ENCODE measurements at places on chromosomes 12 and 14.
A peak's percentile ranks its signal among the peaks of the same experiment; 100 is the strongest.

DNA sequence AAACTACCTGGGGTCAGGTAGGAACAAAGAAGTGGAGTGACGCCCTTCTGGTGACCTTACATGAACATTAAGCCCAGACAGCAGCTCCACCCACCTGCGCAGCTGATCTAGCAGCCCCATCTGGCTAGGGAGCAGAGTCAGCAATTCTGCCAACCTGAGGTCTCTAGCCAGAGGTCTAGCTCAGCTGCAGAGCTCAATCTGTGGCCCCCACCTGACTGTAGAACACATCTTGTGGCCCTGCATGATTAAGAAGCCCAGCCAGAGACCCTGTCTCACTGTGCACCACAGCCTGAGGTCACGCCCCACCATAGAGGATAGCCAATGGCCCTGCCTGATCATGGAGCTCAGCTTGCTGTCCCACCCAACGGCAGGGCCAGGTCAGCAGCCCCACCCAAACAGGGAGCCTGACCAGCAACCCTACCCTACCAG is 50.6 kb upstream of the HIGD1C start:
- no peak for DNase-seq

DNA sequence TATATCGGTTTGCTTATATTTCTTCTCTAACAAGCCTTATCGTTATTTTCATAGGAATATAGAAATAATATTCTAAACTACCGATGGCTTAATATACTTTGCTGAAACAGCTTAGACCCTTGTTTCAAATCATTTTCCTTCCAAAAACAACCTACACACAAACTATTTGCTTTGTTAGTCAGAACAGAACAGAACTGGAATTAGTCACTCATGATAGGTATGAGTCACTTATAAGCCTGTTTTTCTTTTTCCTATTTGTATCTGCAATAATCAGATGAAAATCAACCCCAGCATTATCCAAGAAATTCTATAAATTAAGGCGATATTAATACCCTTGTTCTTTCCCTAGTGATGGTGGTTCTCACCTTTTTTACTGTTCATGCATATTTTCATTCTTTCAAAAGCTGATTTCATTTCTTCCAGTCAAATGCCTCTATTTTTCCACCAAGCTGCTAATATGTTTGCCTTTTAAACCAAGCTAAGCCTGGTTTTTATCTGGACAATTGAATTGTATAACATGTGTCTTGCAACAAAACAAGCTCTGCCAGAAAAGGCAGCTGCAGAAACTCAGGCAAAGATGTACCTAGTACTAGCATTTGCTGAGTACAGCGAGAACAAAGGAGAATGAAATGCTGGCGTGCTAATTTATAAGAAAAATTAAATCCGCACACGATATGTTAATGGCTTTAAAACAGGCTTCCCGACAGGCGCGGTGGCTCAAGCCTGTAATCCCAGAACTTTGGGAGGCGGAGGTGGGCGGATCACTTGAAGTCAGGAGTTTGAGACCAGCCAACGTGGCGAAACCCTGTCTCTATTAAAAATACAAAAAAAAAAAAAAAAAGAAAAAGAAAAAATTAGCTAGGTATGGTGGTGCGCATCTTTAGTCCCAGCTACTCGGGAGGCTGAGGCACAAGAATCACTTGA is 1418.2 kb downstream of the AACS start:
- DNase-seq, result peak; percentile 83

DNA sequence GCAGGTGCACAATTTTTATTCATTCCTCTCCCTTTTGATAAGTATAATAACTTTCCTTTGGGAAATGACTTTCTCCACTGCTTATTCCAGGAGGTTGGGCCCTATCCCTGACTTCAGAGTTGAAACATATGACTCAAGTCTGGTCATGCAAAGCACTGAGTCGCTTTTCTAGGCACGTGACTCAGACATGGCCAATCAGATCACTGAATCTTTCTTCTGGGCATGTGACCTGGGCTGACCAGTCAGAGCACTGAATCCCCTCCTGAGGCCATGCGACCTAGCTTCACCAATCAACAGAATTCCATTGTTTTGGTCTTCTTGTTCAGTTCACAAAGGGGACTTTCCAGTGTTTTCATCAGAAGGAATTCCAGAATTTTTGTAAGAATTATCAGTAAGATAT is 377.1 kb upstream of the KITLG start:
- no peak for DNase-seq

- no peak for DNase-seq
Measured at GRCh38 chr14:24080142-24080530, 8.8 kb downstream of the CPNE6 start.

DNA sequence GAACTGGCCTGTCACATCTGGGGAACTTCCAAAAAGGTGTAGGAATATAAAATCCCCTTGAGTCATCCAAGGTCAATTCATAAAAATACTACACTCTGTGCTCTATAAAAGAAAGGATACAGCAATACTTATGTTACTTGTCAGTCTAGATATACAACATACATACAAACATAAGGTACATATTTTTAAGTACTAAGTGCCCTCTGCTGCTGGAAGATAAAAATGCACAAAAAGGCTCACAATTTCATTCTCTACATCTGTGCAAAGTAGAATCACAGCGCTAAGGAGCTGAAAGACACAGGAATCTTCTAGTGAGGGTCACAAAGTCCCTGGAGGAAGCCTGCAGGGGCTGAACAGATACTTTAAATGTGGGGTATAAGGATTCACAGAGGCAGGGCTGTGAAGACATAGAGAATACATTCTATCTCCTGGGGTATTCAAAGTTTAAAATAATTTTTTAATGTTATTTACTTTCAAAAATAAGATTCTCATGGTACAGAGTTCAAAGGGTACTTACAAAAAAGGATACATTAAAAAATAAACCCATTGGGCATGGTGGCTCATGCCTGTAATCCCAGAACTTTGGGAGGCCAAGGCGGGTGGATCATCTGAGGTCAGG is 10.2 kb upstream of the GOLGA5 start:
- DNase-seq, result peak; percentile 83

DNA sequence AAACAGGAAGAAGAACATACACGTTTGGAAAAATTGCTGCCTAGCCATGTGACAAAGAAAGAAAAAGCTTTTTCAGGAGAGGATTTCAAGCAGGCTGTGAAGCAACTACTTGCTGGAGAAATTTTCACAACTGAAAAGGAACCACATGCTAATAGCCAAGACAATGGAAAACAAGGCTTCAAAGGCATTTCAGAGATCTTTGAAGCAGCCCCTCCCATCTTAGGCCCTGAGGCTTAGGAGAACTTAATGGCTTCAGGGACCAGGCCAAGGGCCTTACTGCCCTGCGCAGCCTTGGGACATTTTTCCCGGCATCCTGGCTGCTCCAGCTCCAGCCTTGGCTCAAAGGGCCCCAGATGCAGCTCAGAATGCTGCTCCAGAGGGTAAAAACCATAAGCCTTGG is 255.9 kb upstream of the ARID2 start:
- DNase-seq, result no peak

GRCh38 chr14:45201905-45202304 is 51.1 kb downstream of the MIS18BP1 start:
- DNase-seq, result peak; percentile 34

DNA sequence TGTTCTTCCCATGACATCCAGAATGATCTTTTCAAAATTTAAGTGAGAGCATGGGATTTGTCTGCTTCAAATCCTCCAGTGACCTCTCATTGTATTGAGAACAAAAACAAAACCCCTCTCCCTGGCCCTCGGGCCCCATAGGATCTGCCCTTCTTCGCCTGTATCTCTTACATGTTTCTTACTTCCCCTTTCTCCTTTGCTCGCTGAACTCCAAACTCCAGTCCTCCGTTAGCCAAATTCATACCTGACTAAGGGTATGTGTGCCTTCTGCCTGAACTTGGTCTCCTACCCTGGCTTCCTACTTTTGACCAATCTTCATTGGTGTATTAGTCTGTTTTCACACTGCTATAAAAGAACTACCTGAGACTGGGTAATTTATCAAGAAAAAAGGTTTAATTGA is 13.2 kb upstream of the TSPAN11 start:
- DNase-seq, result no peak

DNA sequence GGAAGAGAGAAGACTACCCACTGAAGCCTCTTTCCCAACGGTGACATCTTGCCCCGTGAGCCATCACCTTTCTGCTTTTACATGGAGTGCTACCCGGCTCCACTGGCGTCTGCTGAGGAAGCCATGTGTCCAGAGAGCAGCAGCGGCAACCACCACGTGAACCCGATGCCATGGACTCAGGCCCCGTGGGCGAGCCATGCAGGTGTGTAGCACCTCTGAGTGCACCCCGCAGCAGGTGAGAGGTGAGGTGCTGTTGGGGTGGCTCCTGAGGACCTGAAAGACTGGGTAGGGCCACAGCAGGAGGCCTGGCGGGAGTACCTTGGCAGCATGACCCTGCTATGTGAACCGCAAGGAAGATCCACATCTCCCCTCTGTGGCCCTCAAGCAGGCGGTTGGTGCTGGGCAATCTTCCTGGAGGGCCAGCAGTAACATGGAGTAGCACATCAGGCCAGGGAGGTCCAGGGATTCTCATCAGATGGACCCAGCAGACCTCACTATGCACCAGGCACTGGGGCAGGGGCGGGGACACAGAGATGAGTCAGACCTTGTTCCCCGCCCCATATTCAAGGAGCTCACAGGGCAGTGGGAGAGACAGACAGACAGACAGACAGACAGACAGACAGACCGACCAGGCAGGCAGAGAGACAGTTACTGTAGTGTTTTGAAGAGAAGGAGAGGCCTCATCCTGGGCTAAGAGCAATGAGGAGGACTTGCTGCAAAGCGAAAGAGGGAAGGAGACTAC is 129.6 kb downstream of the PAPOLA start:
- no peak for DNase-seq

- no peak for DNase-seq
Measured at GRCh38 chr14:91727121-91727520, 4.8 kb downstream of the CATSPERB start.

DNA sequence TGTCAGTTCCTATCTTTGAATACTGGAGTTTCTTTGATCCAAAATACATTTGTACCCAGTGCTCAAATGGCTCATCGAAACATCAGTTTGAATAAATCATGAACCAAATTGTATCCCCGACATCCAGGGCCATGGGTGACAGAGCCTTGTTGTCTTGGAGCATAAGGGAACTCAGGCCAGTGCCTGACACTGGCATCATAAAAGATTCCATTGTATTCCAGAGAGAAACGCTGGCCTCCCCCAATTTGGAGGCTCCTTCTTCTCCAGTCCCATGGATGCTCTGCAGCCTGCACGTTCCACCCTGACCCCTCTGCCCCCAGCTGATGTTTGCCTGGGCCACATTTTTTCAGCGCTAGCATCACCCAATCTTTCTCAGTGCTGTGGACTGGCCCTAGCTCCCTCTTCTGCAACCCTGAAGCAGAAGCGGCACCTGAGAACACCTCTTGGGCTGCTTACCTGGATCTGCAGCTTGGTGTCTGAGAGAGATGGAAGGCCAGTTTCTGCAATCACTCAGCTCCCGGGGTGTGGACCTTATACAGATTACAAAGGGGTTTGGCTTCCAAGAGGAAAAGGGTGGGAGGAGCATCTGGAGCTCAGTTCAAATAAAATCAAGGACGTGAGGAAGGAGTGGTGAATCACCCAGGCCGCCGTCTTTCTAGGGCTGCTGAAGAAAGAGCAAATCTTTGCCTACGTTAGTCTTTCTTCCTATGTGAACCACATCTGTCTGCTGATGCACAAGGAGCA is at the start of gene RNASE1:
RNASE1 (minus strand) TSS at position 504 of the 744 bp plus-strand sequence. CDS start 776 bp downstream, outside the sequence.
- peak; percentile 30 for DNase-seq

All from fibroblast of pulmonary artery (primary cell).